ENCODE measurements at places on chromosomes 6 and 20.

- no peak for DNase-seq
These were observed 624.1 kb downstream of the PKHD1 start for GRCh38 chr6:51463321-51463720.

GRCh38 chr6:157597461-157598312, 216.7 kb downstream of the ZDHHC14 start:
- DNase-seq: no peak

DNA sequence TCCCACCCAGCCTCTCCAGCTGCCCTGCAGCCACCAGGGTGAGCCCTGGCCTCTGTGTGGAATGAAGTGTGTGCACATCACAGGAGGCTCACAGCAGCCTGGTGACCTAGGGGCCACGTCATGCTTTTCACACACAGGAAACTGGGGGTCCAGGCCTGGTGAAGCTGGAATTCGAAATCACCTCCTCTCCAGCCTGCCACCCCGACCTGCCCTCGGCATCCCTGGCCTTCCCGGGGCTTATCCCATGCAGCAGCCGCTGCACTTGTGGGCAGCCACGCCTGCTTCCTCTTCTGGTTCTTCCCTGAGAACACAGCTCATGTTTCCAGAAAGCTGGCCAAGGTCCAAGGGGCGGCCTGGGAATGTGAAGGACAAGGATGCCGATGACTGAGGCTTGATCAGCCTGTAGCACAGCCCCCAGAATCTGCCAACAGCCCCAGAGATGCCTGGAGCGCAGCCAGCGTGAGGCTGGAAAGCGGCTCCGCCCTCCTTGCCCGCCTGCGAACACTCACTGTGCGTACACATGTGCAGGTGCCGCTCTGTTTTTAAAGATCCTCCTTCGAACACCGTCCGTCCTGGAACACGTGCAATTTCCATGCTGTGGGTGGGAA, 4.2 kb upstream of the NTSR1 start:
- peak; percentile 92 for DNase-seq

GRCh38 chr6:167984876-167985604, 12.4 kb upstream of the KIF25 start:
- no peak for DNase-seq

DNA sequence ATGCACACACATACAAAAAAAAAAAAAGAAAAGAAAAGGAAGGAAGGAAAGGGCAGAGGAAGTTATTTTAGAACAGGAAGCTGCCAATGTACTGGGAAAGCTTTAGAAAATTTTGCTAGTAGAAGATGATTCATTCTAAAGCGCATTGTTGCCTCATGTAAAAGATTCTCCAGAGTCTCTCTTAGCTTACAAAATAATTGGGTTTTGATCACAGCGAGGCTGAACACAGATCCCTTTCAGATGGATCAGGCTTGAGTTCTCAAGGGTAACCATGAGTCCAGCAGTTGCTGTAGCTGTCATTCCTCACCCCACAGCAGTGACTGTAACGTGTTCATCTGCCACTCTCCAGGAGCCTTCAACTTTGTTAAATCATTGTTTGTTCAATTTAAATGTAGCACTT, 81.9 kb downstream of the PHACTR2 start:
- DNase-seq: no peak

DNA sequence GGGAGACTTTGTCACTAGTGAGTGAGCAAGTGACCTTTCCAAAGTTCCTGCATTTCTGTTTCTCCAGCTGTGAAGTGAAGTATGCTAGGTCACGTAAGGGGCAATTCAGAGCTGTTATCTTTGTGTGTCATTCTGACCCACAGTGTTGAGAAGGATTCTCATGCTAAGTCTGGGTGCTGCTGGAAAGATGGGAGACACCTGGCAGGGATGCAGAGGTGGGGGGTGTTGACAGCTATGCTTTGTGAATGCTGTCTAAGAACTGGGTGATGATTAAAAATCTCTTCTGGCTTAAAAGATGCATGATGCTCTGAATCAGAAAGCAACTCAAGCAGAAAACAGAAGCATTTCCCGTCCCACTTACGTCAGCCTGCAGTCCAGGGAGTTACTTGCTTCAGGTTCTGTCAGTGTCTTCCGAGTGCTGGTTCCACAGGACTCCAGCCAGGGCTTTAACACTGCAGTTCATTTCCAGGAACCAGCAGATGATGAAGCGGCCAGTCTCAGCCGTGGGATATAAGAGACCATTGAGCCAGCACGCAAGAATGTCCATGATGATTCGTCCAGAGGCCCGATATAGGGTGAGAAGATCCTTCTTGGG, 30.9 kb upstream of the ASXL1 start:
- no peak for DNase-seq

Data from H54 (cell line).